ENCODE measurements at places on chromosomes 5 and 9.

DNA sequence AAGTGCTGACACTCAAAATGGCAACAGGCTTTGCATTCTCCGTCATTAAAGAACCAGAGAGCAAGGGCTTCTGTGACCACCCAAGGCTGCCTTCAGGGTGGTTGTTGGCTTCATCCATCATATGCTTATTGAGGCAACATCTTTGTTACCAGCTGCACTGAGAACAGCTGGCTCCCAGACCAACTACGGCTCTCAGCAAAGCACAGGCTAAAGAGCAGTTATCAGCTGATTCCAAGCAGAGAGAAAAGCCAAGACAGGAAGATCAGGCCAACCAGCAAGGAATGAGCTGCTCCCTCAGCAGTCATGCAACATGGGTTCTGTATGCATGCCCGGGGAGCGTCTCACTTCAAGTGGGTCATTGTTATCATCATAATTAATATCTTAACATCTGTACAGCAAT is 358.9 kb downstream of the ACTL7B start:
- DNase-seq = no peak

GRCh38 chr9:135926402-135927194 is 19.3 kb upstream of the CAMSAP1 start:
- DNase-seq = peak; percentile 30

GRCh38 chr9:126915846-126916543 is 1.4 kb downstream of the RALGPS1 start:
- no peak for DNase-seq

- DNase-seq = no peak
Measured at GRCh38 chr5:133957591-133957990, 10.8 kb downstream of the C5orf15 start.

- DNase-seq = peak; percentile 17
Measured at GRCh38 chr9:113622600-113623400, 159.3 kb downstream of the RGS3 start.

- no peak for DNase-seq
Measured at GRCh38 chr5:103255691-103256090, 2.9 kb upstream of the MACIR start.

- DNase-seq = no peak
Measured at GRCh38 chr9:116166713-116167112, 13.1 kb downstream of the PAPPA start.

- no peak for DNase-seq
Measured at GRCh38 chr9:90000925-90001324, 396.1 kb downstream of the GADD45G start.

DNA sequence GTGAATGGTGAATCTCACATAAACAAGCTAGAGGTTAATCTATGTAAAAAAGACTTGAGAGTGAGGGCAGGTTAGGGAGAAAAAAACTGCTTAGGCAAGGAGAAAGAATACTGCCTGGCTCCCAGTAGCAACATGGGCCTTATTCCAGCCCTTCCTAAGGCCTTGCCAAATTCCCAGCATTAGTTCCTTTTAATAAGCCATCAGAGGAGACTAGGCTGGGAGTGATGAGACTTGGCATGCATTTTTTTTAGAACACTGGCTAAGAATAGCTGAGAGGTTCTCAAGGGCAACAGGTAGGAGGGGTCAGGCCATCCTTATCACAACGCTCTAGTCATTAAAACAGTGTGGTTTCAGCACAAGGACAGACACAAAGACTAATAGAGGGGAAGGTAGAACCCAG is 20.9 kb upstream of the ZBTB43 start:
- DNase-seq = no peak

DNA sequence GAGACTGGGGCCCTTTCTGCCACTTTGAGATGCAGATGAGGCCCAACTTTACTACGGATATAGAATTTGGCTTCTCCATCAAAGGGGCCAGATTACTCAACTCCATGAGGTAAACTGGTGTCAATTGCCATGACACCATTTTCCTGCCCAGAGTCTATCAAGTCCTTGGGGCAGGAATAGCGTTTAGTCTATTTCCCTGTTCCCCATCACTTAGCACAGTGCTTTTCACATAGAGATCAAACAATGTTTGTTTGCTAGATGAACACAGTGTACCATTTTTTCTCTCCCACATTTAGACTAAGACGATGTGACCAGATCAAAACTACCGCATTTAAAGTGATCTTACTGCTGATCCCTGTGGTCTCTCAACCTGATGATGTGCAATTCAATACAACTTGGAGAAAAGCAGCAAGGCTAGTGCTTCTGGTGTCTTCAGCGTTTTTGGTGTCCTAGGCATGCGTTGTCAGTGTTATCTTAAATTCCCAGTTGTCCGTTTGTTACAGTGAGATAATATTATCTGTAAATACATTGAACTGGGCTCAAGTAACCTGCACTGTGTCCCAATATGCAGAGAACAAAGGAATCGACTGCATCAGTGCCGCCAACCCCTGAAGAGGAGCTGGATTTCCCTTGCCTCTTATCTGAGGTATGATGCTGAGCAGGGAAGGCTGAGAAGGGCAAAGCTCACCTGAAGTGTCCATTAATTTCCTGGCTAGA is 446.2 kb downstream of the PLK2 start:
- no peak for DNase-seq

- DNase-seq = no peak
Measured at GRCh38 chr5:86665984-86666760, 48.4 kb downstream of the COX7C start.

- no peak for DNase-seq
Measured at GRCh38 chr5:116469631-116470030, 105.0 kb downstream of the SEMA6A start.

- DNase-seq = no peak
Measured at GRCh38 chr9:106707738-106708474, 155.1 kb upstream of the ZNF462 start.

DNA sequence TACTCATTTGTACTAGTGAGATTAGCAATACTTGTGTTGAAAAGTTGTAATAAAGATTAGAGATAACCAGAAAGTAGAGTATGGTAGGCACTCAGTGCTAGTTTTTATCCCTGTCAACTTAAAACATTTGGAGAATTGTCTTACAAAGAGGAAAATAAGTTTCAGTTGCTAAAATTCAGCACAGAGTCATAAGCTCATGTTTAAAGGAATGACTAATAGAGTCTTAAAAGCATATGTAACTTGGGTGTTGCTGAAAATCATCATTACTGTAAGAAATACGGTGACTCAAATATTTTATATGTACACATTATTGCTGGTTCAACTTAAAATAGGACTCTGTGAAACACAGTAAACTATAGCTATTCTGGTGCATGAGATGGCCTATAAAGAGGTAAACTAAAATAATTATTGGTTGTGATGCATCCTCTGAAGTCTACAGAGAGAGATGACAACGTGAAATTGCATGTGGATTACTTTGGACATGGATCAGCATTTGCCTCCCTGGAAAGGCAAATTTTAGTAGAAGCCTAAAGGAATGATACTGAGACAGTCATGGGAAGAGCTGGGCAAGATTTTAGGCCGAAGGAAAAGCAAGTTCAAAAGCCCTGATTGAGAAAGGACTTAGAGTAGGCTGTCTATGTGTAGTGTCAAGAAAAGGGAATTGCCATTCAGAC is 34.6 kb downstream of the SGCD start:
- no peak for DNase-seq

DNA sequence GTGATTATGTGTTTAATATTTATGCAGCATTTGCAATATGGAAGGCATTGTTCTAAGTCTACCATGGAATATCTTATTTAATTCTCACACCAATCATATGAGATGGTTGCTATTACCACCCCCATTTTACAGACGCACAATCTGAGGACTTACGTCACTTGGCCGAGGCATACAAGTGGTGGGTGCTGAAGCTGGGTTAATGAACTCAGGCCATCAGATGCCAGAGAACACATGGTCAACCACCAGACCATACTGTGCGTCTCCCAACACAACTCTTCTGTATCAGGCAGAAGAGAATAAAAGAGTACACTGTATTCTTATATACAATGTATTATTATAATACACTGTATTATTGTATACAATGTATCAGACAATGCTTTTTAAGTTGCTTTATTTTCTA is 59.5 kb downstream of the ZNF366 start:
- no peak for DNase-seq

- DNase-seq = no peak
Measured at GRCh38 chr5:138951986-138952735, 77.0 kb upstream of the LRRTM2 start.

- DNase-seq = no peak
Measured at GRCh38 chr5:37814699-37815098, 25.1 kb downstream of the GDNF start.

DNA sequence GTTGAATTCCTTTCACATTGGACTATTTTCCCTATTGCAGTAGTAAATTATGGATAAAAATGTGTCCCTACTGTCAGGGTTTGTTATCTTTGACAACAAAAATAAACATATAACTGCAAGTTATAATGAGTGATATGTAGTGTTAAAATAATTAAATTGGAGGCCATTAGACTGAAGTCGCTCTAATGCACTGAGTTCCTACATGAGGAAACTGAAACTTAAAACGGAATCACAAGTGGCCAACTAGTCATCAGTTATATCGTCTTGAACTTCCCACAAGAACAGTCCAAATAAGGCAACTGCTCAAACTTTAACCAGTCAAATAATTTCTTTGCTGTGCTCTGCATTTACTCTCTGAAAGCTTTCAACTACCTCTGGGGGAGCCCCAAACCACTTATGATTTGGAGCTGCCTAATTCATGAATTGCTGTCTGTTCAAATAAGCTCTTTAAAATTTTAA is 2.1 kb upstream of the IFT74 start:
- no peak for DNase-seq

GRCh38 chr5:111603446-111603827 is 91.1 kb upstream of the STARD4 start:
- DNase-seq = no peak

- no peak for DNase-seq
Measured at GRCh38 chr5:159187719-159188118, 21.6 kb downstream of the RNF145 start.

DNA sequence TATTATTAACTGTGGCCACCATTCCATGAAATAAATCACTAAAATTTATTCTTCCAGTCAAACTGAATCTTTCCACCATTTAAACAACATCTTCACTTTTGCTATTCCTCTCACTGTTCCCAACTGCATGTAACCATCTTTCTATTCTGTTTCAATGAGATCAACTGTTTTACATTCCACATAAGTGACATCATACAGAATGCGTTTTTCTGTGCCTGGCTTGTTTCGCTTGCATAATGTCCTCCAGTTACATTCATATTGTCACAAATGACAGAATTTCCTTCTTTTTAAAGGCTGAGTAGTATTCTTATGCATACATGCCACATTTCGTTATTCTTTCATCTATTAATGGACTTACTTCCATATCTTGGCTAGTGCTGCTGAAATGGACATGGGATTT is 738.2 kb downstream of the SEMA5A start:
- no peak for DNase-seq

GRCh38 chr5:178424810-178425177 is 165.4 kb downstream of the COL23A1 start:
- DNase-seq = no peak

DNA sequence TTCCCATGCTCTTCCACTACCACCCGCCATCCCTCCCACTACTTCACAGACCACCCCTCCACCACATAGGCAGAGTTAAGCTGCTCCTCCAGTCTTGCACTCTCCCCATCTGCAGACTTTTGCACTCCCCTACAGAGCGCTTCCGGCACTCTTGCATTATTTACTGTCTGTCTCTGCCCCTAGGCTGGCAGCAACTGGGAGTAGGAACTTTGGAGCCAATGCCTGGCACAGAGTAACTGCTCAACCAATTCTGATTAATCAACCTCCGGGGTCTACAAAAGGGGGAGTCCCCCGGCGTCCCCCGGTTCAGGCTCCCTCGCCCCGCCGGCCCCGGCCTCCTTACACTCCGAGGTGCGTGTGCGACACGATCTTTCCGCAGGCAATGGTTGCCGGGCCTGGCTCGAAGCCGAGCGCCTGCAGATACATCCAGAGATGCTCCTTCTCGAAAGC is 498 bp downstream of the HAUS6 start:
- no peak for DNase-seq
